ENCODE measurements at places on chromosomes 3 and 15.

DNA sequence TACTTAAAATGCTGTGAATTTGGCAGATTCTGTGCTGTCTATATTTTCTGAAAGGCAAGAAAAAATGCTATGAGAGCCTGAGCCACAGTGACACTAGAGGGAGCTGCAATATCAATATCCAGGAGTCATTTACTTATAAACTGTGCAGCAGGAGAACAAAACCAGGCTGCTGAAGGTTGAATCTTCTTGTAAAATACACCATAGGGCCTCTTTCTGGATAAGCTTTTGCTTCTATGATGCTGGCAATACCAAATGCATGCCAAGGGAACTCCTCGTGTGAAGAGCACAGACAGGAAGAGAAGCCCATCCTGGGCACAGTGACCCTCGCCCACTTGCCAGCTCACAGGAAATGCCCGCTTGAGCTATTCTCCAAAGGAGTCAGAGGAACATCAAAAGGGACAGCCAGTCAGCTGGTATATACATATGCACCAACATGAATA lies 48.0 kb upstream of the TSPAN3 start:
- DNase-seq = peak; percentile 82

- no peak for DNase-seq
Observed at GRCh38 chr3:14874784-14875183, 56.0 kb downstream of the FGD5 start.

DNA sequence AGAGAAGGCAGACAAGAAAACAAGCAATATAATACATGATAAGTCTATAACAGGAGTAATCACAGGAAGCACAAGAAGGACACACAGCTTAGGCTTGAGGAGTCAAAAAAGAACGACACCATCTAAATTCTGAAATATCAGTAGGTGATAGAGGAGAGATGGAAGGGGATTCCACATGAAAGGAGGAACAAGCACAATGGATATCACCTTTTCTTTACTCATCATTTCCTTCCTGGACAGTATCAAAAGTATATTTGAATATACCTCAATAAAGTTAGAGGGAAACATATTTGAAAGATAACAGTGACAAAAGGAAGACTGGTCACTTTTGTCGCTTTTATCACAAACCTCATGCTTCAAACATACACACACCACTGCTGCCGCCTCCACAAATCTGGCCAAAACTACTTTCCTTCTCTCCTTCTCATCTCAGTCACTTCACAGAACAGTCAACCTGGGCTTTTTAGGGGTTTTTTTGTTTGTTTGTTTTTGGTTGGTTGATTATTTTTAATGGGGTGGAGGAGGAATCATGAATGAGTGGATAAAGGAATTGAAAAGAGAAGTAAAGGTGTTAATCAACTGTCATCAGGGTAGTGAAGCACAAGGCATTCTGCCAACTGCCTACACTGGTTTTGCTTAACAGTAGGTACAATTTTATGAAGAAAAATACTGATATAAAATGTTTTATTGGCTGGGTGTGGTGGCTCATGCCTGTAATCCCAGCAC lies 18.5 kb downstream of the DENND4A start:
- DNase-seq = no peak

DNA sequence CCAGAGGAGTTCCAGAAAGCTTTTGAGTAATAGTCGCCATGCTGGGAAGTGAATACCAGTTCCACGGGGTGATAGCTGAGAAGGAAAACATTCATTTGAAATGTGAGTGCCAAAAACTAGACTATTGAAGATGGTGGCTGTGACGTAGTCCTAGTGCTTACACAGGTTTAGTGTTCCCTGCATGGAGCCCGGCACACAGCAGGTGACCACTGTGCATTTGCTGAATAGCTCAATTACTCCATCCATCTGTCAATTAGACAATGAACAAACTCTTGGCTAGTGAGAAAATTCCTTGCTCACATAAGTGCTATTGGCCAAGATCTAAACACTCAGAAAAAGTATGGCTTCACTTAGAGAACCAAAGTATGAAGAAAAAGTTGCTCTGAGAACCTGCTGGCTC lies 448.1 kb upstream of the WNT5A start:
- DNase-seq = peak; percentile 26

GRCh38 chr15:88710027-88710715 lies 71.4 kb downstream of the ISG20 start:
- no peak for DNase-seq

GRCh38 chr3:47565734-47566550 lies 12.7 kb downstream of the CSPG5 start:
- DNase-seq = no peak

DNA sequence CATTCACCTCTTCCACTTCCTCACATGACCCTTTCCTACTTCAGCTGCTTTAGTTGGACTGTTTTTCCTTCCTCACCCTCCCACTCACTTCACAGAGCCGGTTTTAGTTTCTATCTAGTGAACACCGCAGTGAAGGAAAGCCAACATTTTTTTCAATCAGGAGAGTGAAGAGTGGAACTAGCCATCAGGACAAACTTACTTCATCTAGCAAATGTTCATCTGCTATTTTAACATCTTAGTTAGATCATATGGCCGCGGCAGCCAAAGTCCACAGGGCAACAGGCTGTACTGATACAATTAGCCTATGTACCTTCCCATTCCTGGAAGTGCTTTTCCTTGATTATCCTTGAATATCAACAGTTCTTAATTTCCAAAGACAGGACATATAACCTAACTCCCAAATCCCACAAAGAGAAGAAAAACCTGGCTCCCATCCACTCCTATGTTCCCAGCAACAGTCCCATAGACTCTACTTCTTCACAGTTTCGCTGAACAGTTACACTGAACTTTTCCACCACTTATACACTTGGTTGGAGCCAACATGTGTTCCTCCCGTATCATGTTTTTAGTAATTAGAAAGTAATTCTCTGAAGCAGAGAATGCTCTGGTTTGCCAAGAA lies 456.2 kb upstream of the THBS1 start:
- no peak for DNase-seq

DNA sequence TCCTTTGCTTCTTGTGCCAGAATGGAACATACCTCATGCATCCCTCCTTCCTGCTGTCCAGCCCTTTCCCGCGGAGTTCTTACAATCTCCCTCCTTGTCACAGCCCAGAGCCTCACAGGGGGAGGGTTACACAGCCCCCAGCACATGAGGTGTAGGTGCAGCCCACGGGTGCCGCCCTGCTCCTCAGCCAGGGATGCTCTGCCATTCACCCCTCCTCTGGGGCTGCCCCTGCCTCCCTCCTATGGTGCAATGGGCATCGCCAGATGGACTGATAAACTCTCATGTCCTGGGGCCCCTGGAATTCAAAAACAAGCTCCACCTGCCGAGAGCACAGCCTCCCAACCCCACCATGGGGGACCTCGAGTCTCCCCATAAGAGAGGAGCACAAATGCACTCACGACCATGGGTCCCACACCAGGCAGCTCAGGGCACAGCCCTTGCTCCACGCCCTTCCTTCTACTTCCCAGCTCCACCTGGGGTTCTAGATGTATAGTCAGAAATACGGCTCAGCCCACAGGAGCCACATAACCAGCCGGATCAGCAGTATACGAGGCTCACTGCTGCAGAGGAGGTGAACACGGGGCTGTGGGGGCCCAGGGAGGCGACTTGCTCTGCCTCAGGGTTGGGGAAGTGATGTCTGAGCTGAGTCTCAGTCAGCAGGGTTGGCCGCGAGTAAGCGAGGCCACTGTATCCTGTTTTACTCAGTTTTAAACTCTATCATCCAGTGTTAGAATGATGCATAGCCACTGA lies 269.7 kb upstream of the LYSMD4 start:
- no peak for DNase-seq

GRCh38 chr15:31297575-31298456 lies 28.8 kb upstream of the KLF13 start:
- no peak for DNase-seq

- no peak for DNase-seq
Observed at GRCh38 chr3:71089271-71089847, 494.2 kb downstream of the FOXP1 start.

DNA sequence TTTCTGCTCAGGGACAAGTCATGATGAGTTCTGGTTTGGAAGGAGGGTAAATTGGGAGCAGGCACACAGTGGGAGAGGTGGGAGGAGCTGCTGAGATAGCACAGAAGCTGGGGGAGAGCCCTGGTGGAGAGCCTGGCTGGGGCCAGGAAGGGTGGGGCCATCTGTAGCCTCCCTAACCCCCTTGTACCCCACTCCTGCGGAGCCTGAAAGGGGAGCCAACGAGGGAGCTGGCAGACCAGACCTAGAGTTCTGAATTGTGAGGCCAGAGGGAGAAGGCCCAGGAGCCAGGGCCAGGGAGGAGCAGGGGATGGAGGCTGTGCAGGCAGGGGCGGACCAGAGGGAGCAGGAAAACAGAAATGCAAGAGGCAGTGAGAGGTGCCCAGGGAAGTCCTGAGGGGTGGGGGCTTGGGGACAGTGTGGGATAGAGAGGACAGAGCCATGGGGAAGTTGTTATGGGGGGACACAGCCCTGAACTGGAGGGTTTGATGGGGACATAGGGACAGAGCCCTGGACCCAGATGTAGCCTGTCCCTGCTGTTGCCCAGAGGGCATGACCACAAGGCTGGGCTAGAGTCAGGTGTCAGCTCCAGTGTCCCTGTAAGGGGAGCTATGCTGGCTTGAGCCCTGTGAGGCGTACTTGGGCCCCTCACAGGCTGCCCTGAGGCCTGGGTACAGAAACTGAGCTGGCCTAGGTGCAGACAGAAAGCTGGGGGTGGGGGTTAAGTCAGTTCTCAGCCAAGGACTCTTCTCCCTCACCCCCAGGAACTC lies 1.2 kb downstream of the TMIE start:
- DNase-seq = no peak

- DNase-seq = peak; percentile 96
Observed at GRCh38 chr15:44910981-44911625, 45.4 kb upstream of the TERB2 start.

DNA sequence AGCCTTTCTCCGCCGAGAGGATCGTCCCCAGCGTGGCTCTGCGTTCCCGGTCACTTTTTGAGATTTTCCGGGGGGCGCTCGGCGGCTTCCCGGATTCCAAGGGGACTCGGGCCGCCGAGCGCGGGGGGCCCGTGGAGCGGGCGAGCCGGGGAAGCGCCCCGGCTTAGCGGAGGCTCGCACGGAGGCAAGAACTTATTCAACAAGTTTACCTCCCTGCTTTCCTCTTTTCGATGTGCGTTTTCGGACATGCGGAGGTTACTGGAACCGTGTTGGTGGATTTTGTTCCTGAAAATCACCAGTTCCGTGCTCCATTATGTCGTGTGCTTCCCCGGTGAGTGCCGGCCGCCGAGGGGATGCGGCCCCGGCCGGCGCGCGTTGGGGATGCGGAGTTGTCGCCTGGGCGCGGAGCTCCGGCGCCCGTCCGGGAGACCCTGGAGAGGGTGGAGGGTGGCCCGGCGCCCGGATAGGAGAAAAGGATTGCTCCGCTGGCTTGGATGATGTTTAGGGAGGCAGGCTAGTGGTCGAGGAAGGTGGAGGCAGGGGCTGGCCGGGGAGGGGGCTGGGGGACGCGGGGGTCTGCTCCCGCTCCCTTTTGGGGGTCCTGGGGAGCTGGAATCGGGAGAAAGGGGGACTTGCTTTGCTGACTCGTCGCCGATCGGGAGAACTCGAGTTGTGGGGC lies 810 bp downstream of the PTPRG start:
- no peak for DNase-seq

GRCh38 chr3:173902871-173903270 lies 505.3 kb downstream of the NLGN1 start:
- DNase-seq = no peak

DNA sequence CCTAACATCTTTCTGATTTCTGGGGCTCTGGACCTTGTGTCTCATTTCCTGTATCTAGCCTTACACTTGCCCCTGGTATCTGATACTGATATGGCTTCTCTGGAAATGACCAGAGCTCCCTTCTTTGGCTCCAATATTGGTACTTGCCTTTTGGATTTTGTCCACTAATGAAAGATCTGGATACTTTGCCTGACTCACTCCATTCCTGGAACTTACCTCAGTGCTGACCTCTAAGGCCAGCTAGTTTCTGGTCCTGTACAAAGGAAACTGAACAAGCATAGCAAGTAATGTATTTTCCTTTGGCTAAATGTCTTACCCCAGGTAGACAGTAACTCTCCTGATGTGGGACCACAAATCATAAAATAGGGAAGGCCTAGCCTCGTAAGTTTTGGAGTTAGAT lies 93.8 kb upstream of the SLC4A7 start:
- DNase-seq = no peak

DNA sequence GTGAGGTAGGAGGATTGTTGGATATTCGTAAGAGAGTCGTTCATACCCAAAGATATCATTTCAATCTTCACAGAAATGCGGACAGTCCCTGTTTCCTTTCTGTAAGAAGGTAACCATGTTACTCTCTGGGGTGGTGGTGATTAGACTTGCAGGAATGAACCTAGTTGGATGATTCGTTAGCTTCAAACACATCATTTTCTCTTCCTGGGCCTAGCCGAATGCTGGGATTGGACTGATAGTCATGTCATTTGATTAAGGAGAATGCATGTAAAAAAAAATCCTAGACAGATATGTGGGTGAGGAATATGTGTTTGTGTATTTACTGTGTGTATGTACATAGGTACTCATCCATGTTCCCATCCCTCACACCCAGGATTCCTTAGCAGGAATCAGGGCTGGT lies 12.4 kb downstream of the SLCO3A1 start:
- no peak for DNase-seq

DNA sequence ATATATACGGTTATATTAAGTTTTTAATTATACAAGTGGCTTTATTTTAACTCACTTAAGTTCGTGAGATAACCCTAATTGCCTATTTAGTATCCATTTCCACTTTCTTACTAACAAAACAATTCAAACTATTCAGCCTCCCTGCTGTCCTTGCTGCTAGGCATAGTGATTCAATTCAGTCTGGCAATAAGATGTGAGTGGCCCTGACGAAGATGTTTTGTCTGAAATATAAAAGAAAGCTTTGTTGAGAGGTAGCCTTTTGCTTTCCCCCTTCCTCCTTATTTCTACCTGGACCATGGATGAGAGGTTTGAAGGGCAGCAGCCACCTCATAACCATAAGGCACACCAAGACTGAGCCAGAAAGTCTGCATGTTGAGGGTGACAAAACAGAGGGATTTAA lies 89.3 kb upstream of the TRIM42 start:
- DNase-seq = no peak

DNA sequence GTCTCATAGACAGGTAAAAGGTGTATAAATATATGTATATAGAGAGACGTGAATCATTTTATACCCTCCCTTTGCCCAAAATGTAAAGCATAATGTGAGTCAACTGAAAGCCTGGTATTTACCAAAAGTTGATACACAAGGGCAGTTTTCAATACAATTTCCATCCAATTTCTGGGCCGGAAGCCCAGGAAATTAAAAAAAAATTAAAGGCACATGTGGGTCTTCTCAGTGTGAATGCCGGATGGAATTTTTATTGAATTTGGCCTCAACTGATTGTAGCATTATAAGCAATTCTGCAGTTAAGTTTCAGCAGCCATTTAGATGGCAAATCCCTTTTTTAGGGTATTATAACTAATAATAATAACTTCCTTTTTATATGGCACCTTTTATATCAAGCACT lies 3.3 kb upstream of the CNTN3 start:
- peak; percentile 66 for DNase-seq

- DNase-seq = peak; percentile 52
Observed at GRCh38 chr3:11236588-11237461, 35.4 kb upstream of the ATG7 start.

DNA sequence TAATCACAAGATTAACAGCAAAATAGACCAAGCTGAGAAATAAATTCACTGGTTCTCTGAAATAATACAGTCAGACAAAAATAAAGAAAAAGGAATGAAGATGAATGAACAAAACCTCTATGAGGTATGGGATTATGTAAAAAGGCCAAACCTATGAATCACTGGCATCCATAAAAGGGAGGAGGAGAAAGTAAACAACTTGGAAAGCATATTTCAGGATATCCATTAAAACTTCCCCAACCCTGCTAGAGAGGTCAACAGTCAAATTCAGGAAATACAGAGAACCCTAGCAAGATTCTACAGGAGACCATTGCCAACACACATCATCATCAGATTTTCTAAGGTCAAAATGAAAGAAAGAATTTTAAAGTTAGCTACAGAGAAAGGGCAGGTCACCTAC lies 649.7 kb upstream of the CBLB start:
- no peak for DNase-seq
